ENCODE measurements at places on chromosomes 5 and 9.

- DNase-seq = no peak
These were observed 511.1 kb downstream of the DIRAS2 start for GRCh38 chr9:90131568-90131967.

GRCh38 chr5:13601112-13601511, 343.4 kb downstream of the DNAH5 start:
- peak; percentile 1 for DNase-seq

GRCh38 chr5:174852143-174852542, 127.8 kb downstream of the MSX2 start:
- no peak for DNase-seq

DNA sequence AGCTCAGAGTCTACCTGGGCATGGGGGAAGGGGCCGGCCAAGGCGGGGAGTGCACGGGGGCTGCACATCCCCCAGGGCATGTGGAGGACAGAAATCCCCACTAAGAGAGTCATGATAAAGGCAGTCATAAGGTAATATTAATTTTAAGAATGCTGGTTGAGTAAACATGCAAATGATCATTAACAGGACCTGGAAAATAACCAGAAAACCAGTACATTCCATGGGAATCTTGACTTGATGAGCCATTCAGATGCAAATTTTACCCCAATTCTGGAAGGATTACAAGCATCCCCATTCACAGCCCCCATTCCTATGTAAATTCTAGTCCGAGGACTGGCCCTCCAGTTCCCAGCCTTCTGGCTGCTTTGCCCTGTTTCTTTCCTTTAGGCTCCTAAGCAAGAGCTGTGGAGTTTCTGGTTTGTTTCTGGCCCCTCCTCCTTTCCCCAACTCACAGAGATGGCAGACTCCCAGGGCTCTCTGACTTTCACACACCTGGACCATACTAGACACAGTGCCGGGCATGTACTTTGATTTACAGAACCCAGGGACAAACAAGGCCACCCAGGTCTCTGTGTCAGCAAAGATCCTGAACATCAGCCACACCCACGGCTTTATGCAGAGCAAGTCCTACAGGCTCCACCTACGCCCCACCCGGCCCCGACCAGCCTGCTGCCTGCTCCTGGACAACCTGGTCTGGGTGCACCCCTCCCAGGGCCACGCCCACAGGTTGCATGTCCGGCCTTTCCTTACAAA, 62.7 kb downstream of the SEMA4D start:
- DNase-seq = no peak

GRCh38 chr9:95857896-95858295, 17.6 kb upstream of the ERCC6L2 start:
- DNase-seq = no peak

- DNase-seq = peak; percentile 41
These were observed 109.9 kb downstream of the YIPF5 start for GRCh38 chr5:144060598-144060997.

DNA sequence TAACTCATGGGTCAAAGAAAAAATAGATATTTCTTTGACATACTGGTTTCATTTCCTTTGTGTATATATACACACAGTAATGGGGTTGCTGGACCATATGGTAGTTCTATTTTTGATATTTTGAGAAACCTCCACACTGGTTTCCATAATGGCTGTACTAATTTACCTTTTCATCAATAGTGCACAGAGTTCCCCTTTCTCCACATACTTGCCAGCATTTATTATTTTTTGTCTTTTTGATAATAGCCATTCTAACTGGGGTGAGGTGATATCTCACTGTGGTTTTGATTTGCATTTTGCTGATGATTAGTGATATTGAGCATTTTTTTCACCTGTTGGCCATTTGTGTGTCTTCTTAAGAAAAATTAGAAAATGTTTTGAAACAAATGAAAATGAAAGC, 78.4 kb upstream of the CKMT2 start:
- DNase-seq = no peak

DNA sequence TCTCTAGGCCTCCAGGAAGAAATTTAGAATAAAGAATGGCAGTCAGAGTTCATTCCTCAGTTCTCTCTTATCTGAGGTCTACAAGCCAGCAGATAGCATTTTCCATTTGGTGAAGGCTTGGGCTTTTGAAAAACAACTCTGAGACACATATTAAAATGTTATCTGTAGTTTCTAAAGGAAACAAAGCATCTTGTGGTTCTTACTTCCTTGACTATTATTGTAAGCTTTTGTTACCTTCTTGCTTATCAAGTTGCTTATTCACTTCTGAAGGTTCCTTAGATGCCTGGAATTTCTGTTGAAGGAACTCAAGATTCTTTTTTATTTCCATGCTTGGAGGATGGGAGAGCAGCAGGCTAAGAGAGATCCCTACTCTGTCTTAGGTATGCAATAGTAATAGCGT, 79.2 kb upstream of the MRPS30 start:
- DNase-seq = no peak

- DNase-seq = peak; percentile 23
These were observed 14.7 kb downstream of the DNAJC25 start for GRCh38 chr9:111645806-111646205.

GRCh38 chr5:172690258-172691075, 49.4 kb downstream of the NEURL1B start:
- no peak for DNase-seq

- peak; percentile 97 for DNase-seq
These were observed 77.5 kb downstream of the ZSWIM6 start for GRCh38 chr5:61409568-61409967.
